Activated naive CD4-positive, alpha-beta T cell treated with Interleukin-2 at 50 U/mL for 16 hours (primary cell): ENCODE measurements at places on chromosomes 3 and 15.
A peak's percentile ranks its signal among the peaks of the same experiment; 100 is the strongest.

GRCh38 chr15:66390678-66391077, 4.0 kb downstream of the MAP2K1 start:
- no peak for DNase-seq

GRCh38 chr3:57852896-57853295, 96.8 kb downstream of the SLMAP start:
- DNase-seq: no peak

- no peak for DNase-seq
Measured at GRCh38 chr3:9064850-9065249, 101.6 kb upstream of the RAD18 start.

- DNase-seq: peak; percentile 54
Measured at GRCh38 chr3:52055537-52056351, 627 bp downstream of the DUSP7 start.

GRCh38 chr3:198062068-198062465, 102.0 kb downstream of the LMLN start:
- DNase-seq: no peak

DNA sequence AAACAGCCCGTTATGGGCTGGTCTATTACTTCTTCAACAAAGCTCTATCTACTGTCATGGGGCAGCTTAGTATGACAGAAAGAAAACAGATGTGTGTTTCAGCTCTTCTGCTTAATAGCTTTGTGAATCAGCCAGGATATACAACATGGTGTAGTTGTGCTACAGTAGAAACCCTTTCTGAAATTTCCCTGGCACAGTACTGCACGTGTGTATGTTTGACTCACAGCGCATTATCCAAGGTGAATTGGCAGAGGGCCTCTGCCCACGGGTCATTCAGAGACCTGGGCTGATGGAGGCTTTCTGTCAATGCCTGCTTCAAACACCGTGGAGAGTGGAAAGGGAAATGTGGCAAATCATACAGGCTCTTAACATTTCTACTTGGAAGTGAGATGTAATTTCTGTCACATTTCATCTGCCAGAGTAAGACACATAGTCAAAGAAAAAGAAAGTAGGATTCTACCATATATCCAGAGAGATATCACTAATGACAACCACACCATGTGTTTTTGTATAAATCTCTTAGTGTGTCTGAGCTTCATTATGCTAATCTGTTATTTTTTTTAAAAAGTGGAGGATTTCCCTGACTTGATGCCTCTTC, 505.1 kb downstream of the CNTN4 start:
- no peak for DNase-seq

GRCh38 chr15:43920815-43921214, 94.0 kb downstream of the WDR76 start:
- DNase-seq: no peak

- DNase-seq: no peak
Measured at GRCh38 chr3:105496343-105496742, 129.6 kb downstream of the ALCAM start.

DNA sequence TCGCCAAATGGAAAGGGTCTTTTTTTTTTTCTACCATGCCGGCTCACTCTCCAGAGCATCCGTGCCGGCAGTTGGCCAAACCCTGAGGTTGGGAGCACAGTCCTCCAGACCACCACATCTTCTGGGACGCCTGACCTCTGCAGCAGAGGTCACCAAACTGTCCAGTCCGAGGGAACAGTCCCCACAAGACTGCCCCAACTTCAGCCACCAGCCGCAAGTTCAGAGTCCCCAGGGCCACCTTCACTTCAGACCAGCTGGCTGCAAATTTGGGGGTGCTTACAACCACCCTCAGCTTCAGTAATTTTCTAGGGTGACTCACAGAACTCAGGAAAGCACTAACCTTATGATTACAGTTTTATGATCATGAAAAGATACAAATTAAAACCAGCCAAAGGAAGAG, 28.9 kb downstream of the PLA2G4D start:
- DNase-seq: no peak

GRCh38 chr15:63499175-63499549, 5.2 kb upstream of the USP3 start:
- DNase-seq: no peak

DNA sequence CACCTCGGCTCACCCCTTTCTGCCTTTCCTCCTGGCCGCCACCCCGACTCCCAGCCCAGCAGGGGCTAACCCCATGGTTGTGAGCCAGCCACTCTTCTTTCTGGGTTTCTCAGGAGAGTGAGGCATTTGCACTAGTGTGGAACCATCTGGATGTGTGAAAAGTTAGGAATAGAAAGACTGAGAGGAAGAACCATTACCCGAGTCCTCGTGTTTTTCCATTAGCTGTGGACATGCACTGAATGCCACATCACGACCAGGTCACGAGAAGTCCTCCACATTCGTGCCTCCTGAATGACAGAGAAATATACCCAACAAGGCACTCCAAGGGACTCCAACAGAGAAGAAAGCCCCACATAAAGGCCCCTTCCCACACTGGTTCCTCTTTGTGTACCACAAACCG, 18.0 kb upstream of the RAD18 start:
- DNase-seq: no peak

DNA sequence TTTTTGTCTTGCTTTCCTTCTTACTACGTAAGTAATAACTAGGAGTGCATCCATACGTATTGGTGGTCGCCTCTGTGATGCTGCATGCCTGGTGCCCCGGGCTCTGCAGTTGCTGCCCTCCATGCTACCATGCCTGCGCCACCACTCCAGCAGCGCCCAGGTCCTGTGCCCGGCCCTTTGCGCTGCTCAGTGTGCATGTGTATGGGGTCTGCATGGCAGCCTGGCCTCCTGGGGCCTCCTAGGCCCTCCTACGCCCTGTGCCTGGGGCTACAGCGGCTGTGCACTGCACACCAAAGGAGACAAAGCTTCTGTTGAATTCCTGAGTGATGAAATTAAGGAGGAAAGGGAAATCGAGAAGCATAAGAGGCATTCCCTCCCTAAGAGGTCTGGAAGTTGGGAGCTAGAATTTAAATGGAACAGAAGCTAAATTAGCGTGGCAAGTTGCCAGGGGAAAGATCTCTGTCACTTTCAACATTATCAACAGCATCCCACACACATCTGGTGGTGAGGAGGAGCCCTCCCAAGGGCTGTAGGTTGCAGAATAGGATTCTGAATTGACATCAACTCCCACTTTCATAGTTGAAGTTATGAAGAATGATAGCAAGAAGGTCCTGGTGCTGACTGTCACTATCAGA, 275.0 kb upstream of the CHRM5 start:
- DNase-seq: no peak

GRCh38 chr3:70519026-70519425, 206.6 kb upstream of the MDFIC2 start:
- DNase-seq: no peak

DNA sequence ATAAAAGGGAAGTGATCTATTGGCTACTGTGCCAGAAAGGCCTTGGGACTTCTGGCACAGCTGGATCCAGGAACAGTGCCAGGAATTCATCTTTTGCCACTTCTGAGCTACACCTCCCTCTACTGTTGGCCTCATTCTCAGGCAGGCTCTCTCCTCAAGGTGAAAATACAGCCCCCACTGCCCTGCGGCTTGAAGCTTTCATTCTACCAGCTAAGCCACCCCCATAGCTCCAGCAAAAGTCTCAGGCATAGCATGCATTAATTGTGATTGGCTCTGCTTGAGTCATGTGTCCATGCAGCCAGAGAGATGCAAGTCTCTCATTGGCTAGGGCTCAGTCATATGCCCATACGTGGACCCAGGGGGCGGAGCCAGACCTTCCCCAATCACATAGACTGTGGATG, 142.4 kb downstream of the TPRA1 start:
- DNase-seq: no peak

GRCh38 chr3:122066331-122067213, 11.4 kb downstream of the CD86 start:
- no peak for DNase-seq

GRCh38 chr15:63587527-63587926, 9.7 kb upstream of the FBXL22 start:
- DNase-seq: no peak

GRCh38 chr3:153400641-153401040, 238.6 kb downstream of the RAP2B start:
- no peak for DNase-seq

GRCh38 chr15:63364399-63365272, 17.0 kb downstream of the CA12 start:
- no peak for DNase-seq

GRCh38 chr3:167777356-167777755, 41.8 kb downstream of the SERPINI1 start:
- DNase-seq: no peak

DNA sequence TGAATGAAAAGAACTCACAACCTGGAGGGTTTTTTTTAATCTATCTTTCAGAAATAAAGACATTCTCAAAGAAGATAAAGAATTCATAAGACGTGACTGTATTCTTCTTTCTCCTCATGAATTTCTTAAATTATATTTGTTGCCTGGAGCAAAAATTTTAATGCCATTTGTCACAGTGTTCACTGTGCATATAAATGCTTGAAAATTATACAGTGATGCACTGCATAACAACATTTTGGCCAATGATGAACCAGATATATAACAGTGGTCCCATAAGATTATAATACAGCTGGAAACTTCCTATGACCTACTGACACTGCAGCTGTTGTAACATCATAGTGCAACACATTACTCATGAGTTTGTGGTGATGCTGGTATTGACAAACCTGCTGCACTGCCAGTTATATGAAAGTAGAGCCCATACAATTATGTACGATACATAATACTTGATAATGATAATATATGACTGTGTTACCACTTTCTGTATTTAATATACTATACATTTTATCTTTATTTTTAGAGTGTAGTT, 67.3 kb downstream of the P2RY1 start:
- no peak for DNase-seq

DNA sequence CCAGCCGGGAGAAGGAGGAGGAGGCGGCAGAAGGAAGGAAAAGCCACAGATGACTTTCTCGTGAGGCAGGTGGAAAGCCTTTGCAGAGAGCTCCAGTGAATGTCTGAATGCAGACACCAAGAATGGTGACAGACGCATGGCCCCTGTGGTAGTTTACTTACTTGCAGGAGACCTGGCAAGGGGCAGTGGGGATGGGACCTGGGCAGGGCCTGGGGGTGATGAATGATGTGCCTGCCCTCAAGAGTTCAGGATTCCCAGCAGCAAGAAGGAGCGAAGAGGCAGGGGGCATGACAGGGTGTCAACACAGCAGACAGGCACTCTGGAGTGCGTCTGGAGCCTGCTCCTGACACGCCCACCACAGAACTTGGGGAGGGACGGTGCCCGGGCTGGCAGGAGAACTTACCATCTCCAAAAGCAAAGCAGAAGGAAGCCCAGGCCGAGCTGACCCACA, 260.5 kb upstream of the LYSMD4 start:
- DNase-seq: no peak

DNA sequence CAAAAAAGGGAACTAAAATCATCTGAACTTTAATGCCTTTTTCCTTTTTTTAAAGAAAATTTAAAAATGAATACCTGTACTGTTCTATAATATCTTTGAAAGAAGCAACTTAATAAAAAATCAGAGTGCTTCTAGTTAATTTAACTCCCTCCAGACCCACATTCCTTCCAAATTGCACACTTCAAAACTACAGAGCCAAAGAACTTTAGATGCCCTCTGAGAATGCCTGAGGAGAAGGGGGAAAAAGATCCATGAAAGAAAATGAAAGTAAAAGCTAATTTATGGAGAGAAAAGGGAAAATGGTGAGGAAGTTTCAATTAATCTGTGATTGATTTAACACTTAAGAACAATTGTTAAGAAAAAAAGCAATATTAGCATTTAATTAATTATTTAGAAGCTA, 1141.6 kb downstream of the IGSF11 start:
- DNase-seq: no peak

DNA sequence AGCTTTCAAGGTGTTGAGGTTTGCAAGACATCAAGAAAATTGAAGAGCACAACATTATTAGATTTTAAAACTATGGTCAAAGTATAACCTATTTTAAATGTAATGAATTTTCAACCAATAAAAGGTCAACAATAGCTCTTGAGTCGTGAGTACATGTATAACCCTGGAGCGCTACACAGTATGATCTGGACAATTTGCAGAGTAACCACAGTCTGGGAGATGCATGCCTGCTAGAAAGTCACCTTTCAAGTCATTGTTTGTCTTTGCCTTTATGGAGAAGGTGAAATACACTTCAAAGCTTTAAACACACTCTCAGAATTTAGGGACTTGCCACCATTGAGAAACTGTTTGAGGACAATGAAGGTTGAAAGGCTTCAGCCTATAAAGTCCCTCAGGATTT, 112.6 kb upstream of the ALCAM start:
- DNase-seq: no peak

DNA sequence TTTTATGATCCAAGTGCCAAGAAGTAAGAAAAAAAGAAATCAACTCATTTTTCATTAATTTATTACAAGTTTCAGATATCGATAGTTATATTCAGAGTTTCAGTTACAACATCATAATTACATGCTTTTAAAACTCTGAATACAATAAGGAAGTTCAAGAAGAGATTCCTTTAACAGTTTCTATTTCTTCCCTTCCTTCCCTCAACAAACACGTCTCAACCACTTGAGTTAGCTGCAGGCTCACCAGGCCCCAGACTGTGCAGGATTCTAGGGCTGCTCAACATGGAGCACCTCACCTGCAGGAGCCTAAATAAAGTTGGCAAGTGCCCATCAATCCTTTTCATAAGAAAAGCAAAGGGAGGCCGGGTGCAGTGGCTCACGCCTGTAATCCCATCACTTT, 79.2 kb upstream of the FNDC3B start:
- no peak for DNase-seq

DNA sequence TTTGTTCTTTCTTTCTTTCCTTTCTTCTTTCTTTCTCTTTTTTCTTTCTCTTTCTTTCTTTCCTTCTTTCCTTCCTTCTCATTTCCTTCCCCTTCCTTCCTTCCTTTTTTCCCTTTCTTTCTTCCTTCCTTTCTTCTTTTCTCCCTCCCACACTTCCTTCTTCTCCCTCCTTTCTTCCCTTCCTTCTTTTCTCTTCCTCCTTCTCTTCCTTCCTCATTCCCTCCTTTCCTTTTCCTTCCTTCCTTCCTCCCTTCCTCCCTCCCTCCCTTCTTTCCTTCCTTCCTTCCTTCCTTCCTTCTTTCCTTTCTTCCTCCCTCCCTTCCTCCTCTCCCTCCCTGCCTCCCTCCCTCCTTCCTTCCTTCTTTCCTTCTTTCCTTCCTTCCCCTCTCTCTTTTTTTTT, 755.7 kb upstream of the GRM7 start:
- DNase-seq: no peak

DNA sequence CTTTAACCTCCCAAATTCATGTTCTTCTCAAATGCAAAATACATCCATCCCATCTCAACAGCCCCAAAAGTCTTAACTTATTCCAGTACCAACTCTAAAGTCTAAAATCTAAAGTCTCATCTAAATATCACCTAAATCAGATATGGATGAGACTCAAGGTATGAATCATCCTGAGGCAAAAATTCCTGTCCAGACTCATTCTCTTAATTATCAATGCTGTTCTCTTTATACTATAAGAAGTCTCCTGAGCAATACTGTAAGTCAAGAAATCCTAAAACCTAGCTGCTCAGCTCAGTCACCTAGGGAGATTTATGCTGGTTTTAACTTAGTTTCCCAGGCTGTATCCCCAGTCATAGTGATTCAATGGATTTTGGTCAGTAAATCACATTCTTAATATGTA, 11.1 kb downstream of the RAD18 start:
- no peak for DNase-seq

- no peak for DNase-seq
Measured at GRCh38 chr3:55543181-55543614, 56.1 kb upstream of the WNT5A start.

- DNase-seq: peak; percentile 26
Measured at GRCh38 chr3:31462050-31462569, 70.6 kb upstream of the STT3B start.

- no peak for DNase-seq
Measured at GRCh38 chr3:14169871-14170270, 8.5 kb downstream of the XPC start.
